ENCODE measurements at places on chromosomes 7 and 10.

GRCh38 chr7:55477781-55478374 is 94.4 kb downstream of the VOPP1 start:
- DNase-seq = no peak
- peaks cover 83% of the 10 kb centered on the region for H3K4me1 ChIP-seq
- H3K36me3 ChIP-seq = peaks cover 6% of the 10 kb centered on the region
- H3K27ac ChIP-seq = peak overlapping the region; percentile 4
- H3K4me3 ChIP-seq = no peak overlapping the region

GRCh38 chr10:67788028-67788886 is 49.7 kb downstream of the DNAJC12 start:
- H3K27ac ChIP-seq = no peak overlapping the region
- H3K36me3 ChIP-seq = no peaks in the 10 kb centered on the region
- H3K27me3 ChIP-seq = no peaks in the 10 kb centered on the region
- no peak overlapping the region for H3K4me3 ChIP-seq

GRCh38 chr10:120883071-120883470 is 31.9 kb downstream of the WDR11 start:
- no peaks in the 10 kb centered on the region for H3K27me3 ChIP-seq
- H3K4me1 ChIP-seq = no peaks in the 10 kb centered on the region
- H3K27ac ChIP-seq = no peak overlapping the region
- no peak for DNase-seq
- peaks cover 18% of the 10 kb centered on the region for H3K36me3 ChIP-seq

DNA sequence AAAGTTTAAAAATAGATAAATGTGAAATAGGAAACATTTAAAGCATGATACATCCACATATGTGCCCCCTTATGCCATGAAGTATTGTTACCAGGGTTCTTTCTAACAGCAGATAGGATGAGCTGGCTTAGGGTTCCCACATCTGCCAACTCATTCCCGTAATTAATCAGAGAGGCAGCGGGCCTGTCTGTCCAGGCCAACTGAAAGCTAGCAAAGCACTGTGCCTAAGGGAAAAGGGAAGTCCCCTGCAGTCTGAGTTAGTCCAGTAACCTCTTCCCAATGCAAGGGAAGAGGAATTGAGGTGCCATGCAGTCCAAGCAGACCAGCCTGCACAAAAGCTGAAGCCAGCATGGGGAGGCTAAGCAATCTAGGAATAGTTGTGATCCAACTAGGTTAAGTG is 18.3 kb upstream of the ZC3HAV1L start:
- H3K4me1 ChIP-seq = peaks cover 5% of the 10 kb centered on the region
- H3K27ac ChIP-seq = no peak overlapping the region
- no peaks in the 10 kb centered on the region for H3K27me3 ChIP-seq

GRCh38 chr10:33145451-33146188 is 187.6 kb upstream of the ITGB1 start:
- H3K4me3 ChIP-seq = no peak overlapping the region
- peaks cover 39% of the 10 kb centered on the region for H3K4me1 ChIP-seq
- H3K27me3 ChIP-seq = no peaks in the 10 kb centered on the region
- DNase-seq = no peak

- no peaks in the 10 kb centered on the region for H3K4me1 ChIP-seq
- no peak overlapping the region for H3K27ac ChIP-seq
- no peak for DNase-seq
- no peak overlapping the region for H3K4me3 ChIP-seq
These were observed 238.2 kb upstream of the NEBL start for GRCh38 chr10:21135023-21135931.

- no peaks in the 10 kb centered on the region for H3K27me3 ChIP-seq
- H3K4me1 ChIP-seq = peaks cover 31% of the 10 kb centered on the region
- H3K4me3 ChIP-seq = no peak overlapping the region
- H3K36me3 ChIP-seq = no peaks in the 10 kb centered on the region
- no peak for DNase-seq
These were observed 131.4 kb downstream of the SRPK2 start for GRCh38 chr7:105257338-105257737.

DNA sequence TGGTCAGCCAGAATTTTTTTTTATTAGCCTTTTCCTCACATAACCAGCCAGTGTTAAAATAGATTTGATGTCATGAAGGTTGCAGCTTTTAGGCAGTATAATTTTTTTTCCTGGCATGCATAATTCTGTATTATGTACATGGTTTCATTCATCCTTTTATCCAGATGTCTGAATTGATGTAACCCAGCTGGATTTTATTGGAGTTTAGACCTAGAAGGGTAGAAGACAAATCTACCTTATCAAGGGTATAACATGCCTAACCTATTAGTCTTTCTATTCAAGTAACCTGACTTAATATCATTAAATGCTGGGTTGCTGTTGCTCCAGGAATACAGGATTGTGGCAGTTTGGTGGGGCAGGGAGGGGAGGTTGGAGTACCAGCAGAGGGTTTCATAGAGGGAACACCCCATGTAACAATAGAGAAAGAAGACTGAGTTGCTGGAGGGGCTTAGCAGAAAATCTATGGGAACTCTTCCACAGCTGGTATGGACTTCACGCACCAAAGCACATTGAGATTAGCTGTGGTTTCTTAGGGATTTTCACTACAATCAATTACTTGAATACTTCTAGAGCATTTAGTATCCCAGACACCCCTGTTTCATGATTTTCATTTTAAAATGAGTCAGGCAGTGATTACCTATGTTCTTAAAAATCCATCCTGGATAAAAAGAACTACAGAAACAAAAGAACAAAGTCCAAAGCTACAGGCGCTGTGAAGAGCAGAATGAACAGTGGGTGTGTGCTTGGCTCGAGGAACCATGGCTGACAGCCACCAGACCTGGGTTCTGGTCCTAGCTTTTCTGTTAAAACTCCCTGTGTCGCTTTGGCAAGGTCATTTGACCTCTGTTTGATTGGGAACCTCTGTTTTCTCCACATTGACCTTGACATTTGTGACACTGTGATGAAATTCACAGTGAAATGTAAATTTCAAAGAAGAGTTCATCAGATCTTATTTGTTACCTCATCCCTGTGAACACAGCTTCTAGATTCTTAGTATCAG is 93.5 kb downstream of the CREM start:
- H3K36me3 ChIP-seq = no peaks in the 10 kb centered on the region
- no peak overlapping the region for H3K4me3 ChIP-seq
- H3K4me1 ChIP-seq = peaks cover 9% of the 10 kb centered on the region
- H3K27me3 ChIP-seq = no peaks in the 10 kb centered on the region
- no peak for DNase-seq

DNA sequence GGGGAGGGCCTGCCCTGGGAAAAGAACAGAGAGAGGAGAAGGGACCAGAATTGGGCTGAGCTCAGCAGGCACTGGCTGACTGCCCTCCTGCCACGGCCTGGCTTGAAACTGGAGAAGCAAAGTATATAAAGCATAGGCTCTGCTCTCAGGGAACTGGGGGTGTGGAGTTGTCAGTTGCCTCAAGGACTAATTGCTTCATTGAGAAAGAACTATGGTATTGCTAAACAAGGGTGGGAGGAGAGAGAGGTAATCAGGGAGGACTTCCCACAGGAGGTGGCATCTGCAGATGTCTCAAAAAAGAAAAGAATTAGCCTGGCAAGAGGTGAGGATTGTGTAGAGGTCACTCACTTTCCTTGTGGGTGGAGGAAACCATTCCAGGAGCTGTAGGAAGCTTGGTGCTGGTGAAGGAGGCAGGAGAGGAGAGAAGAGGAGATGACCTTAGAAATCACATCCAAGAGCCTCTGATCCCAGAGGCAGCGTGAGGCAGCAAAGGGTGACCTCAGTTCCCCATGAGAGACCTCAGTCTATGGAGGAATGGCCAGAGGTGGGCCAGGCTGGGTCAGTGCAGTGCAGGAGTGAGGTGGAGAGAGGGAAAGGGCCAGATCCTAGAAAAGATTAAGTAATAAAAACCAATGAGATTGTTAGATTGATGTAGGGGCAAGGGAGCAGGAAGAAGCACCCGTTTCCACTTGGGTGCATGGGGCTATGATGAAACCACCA is 2.4 kb downstream of the PILRB start:
- peaks cover 58% of the 10 kb centered on the region for H3K36me3 ChIP-seq
- DNase-seq = no peak
- no peak overlapping the region for H3K4me3 ChIP-seq

DNA sequence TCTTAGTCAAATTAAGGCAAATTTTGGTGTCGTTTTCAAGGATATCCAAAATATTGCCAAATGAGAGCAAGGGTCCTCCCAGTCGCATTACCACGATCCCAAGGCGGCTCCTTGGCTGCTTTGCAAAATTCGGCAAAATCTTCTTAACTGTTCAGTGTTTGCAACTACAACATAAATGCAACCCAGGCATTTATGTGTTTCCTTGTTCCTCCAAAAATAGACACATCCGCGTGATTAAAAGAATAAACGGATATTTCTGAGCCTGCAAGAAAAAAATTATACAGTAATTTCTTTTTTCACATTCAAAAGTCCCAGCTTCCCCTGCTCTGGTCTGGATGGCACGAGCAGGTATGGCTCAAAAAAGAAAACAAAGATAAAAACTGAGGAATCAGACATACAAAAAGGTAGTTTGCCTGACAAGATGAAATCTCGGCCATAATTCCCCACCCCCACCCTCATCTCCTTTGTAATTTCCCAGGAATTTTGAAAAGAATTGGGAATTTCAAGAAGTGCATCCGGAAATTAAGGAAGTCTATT is 6.0 kb downstream of the SKIDA1 start:
- H3K36me3 ChIP-seq = no peaks in the 10 kb centered on the region
- peak overlapping the region; percentile 29 for H3K4me3 ChIP-seq
- no peak overlapping the region for H3K27ac ChIP-seq
- DNase-seq = no peak

- H3K27ac ChIP-seq = no peak overlapping the region
- no peaks in the 10 kb centered on the region for H3K4me1 ChIP-seq
- DNase-seq = no peak
- no peaks in the 10 kb centered on the region for H3K36me3 ChIP-seq
- H3K27me3 ChIP-seq = no peaks in the 10 kb centered on the region
- no peak overlapping the region for H3K4me3 ChIP-seq
These were observed 65.4 kb upstream of the LRRTM3 start for GRCh38 chr10:66860376-66860945.

GRCh38 chr7:112238852-112239610 is 32.5 kb downstream of the ZNF277 start:
- H3K27me3 ChIP-seq = no peaks in the 10 kb centered on the region
- no peaks in the 10 kb centered on the region for H3K4me1 ChIP-seq
- H3K27ac ChIP-seq = no peak overlapping the region
- H3K4me3 ChIP-seq = no peak overlapping the region
- no peak for DNase-seq

GRCh38 chr10:119119400-119119799 is 15.5 kb downstream of the DENND10 start:
- H3K4me1 ChIP-seq = no peaks in the 10 kb centered on the region
- H3K36me3 ChIP-seq = peaks cover 15% of the 10 kb centered on the region
- no peak overlapping the region for H3K27ac ChIP-seq
- H3K27me3 ChIP-seq = no peaks in the 10 kb centered on the region
- DNase-seq = no peak
- no peak overlapping the region for H3K4me3 ChIP-seq

GRCh38 chr7:26690135-26690805 is 174.1 kb downstream of the SKAP2 start:
- no peak for DNase-seq
- no peaks in the 10 kb centered on the region for H3K4me1 ChIP-seq
- no peaks in the 10 kb centered on the region for H3K36me3 ChIP-seq
- H3K27me3 ChIP-seq = no peaks in the 10 kb centered on the region
- H3K4me3 ChIP-seq = no peak overlapping the region
- no peak overlapping the region for H3K27ac ChIP-seq

GRCh38 chr10:619710-620109 is 69.8 kb downstream of the DIP2C start:
- no peak for DNase-seq
- H3K4me1 ChIP-seq = no peaks in the 10 kb centered on the region
- no peaks in the 10 kb centered on the region for H3K27me3 ChIP-seq
- no peaks in the 10 kb centered on the region for H3K36me3 ChIP-seq

DNA sequence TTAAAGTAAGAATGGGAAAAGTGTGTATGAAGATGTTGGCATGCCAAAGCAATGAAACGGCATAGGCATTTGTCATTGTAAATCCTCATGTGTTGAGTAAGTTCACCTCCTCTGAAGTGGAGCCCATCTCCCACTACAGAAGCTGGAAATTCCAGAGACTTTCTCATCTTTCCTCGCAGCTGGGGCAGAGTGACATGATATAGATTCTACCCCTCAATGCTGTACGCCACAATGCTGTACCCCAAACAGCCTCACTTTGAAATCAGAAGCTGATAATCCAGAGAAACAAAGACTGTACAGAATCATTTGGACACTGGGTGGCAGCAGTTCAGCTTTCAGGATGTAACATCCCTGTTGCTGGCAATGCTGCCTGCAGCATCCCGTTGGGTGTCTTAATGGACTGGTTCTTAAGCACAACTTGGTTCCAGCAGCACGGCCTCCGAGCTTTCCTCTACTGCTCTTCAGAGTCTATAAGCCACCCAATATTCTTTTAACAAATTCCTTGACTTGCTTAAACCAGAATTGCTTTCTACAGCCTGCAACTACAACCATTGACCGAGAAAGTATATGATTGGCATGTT is 18.8 kb downstream of the ZC3HAV1L start:
- no peaks in the 10 kb centered on the region for H3K4me1 ChIP-seq
- no peak overlapping the region for H3K4me3 ChIP-seq
- no peaks in the 10 kb centered on the region for H3K27me3 ChIP-seq
- no peaks in the 10 kb centered on the region for H3K36me3 ChIP-seq
- DNase-seq = peak; percentile 70

GRCh38 chr10:60542657-60543056 is 153.0 kb upstream of the ANK3 start:
- H3K27me3 ChIP-seq = no peaks in the 10 kb centered on the region
- H3K27ac ChIP-seq = no peak overlapping the region
- no peak for DNase-seq
- H3K36me3 ChIP-seq = no peaks in the 10 kb centered on the region
- no peaks in the 10 kb centered on the region for H3K4me1 ChIP-seq

GRCh38 chr7:138595454-138595853 is 105.7 kb downstream of the SVOPL start:
- no peak for DNase-seq
- H3K36me3 ChIP-seq = no peaks in the 10 kb centered on the region
- no peak overlapping the region for H3K27ac ChIP-seq
- no peaks in the 10 kb centered on the region for H3K27me3 ChIP-seq
- H3K4me1 ChIP-seq = no peaks in the 10 kb centered on the region

DNA sequence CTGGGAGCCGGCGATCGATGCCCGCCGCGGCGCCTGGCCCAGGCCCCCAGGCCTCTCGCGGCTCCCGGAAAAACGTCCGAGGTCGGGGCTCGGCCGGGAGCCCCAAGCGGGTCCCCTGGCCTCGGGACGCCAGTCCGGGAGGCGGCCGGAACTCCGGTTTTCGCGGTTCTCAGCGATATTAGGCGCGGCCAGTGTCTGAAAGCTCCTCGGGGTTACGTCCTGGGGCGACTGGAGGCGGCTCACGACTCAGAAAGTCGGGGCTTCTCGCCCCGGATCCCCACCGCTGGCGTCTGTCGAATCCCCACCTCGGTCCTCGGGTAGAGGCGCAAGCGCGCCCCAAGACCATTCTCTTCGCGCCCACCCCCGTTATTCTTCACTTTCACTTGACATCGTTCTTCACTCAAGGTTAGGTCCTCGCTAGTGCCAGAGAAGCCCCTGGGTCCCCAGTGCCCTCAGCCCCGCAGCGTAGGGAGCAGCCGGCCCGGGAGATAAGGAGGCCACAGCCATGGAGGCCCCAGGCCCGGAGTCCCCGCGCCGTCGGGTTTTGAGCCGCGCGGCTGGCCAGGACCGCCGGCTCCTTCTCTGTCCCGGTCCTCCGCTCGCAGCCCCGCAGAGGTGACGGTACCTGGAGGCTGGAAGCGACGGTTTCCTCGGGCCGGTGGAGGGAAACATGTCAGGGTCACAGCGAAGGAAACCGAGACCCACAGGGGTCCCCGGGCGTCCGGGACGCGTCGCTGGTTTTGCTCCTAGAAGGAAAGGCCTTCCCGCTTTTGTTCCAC is 35.2 kb upstream of the EBLN1 start:
- H3K27me3 ChIP-seq = no peaks in the 10 kb centered on the region
- H3K36me3 ChIP-seq = no peaks in the 10 kb centered on the region
- H3K4me3 ChIP-seq = peak overlapping the region; percentile 70
- H3K27ac ChIP-seq = peak overlapping the region; percentile 78
- peak; percentile 62 for DNase-seq

Data from CD4-positive, alpha-beta memory T cell (primary cell).